Tongue (tissue), 3 donors: ENCODE measurements at places on chromosomes 7 and 10.
A peak's percentile ranks its signal among the peaks of the same experiment; 100 is the strongest.

DNA sequence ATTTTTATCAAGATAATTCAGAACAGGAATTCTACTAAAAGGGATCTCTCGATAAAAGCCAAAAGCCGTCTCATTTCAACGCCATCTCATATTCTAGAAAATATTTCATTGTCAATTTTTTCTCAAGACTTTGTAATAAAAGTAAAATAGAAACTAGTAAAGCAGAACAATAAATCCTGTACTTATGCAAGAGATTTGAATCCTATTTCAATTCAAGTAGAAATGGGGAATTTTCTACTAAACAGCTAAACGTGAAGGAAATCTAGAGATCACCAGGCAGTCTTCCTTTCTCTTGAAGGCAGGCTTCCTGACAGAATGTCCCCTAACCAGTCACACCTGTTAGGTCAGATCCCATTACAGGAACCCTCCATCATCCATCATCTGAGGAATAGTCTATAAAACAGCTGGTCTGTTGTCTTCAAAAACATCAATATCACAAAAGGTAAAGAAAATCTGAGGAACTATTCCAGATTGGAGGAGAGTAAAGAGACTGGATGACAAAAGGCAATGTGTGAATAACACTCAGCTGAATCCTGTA, 23.7 kb downstream of the USP6NL start:
- peak; percentile 28 for DNase-seq

DNA sequence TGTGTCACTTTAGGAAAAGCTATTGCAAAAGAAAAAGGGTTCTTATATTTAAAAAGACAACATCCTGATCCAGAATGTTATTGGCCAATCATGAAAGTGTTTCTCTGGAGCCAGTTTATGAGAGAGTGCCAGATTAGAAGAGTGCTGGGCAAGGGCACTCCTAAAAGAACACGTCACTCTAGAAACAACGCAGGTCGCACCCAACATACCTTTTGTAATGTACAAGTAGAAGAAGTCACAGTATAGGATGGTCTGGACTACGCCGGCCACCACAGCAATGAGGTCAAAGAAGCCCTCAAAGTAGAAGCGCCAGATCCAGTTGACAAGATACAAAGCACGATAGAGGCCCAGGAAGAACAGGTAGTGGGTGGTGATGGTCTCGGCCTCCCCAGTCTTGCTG, 18.1 kb upstream of the DAGLB start:
- no peak for DNase-seq

GRCh38 chr7:37286454-37286832, 162.2 kb downstream of the ELMO1 start:
- DNase-seq, result no peak

DNA sequence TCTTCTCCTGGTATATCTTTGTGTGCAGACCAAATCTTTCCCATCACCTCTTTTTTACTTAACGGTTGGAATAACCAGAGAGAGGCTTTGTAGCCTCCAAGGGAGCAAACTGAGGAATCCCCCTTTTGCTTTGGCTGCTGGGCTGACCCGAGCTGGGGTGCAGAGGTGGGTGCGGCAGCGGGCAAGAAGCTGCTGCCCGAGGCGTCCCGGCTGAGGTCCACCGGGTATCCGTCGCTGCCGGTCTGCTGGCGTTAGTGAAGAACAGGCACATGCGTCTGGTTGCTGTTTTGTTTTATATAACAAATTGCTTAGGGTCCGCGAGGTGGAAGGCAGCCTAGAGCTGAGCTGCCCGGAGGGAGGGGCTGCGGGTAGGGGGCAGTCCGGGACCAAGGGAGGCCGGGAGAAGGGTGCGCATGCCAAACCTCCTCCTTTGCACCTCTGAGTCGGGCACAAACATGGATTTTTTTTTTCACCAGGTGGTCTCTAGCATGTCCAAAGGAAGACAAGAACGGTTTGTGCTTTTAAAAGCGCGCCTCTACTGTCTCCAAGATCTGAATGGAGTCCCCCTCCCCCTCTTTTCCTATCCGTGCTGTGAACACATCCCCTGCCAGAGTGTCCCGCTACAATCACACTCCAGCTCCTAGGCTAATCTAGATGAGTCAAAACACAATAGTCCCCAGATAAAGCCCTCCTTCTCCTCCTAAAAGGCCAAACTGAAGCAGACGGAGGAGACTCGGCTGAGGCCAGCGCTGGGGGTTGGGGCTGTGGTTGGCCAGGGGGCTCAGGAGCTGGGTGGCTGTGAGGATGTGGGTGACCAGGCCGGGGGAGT, 6.8 kb upstream of the GATA3 start:
- no peak for DNase-seq

GRCh38 chr7:620056-620455, 100.4 kb upstream of the PDGFA start:
- DNase-seq, result no peak
